ENCODE measurements at places on chromosomes 3 and 15.

GRCh38 chr3:27216955-27217552 is 152.1 kb downstream of the NEK10 start:
- no peak for DNase-seq

DNA sequence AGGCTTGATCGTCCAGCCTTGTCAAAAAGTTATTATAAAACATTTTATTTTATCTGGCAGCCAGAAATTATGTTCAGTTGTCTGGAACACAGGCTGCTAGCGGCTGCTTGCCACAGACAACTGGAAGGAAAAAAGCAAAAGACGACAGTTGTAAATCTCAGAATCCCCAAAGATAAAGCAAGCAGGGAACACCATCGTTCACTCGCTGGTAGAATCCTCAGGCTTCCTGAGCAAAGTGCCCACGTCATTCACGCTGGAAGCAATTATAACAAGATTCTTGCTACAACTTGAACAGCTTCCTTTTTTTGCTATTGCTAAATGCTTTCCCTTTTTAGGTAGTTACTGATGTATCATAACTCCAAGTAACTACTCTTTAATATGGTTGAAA is 33.6 kb downstream of the ADAMTS17 start:
- DNase-seq = no peak

- peak; percentile 13 for DNase-seq
These were observed 126.7 kb downstream of the UACA start for GRCh38 chr15:70636540-70637165.

- DNase-seq = peak; percentile 88
These were observed 136.2 kb upstream of the EIF1B start for GRCh38 chr3:40173227-40173721.

DNA sequence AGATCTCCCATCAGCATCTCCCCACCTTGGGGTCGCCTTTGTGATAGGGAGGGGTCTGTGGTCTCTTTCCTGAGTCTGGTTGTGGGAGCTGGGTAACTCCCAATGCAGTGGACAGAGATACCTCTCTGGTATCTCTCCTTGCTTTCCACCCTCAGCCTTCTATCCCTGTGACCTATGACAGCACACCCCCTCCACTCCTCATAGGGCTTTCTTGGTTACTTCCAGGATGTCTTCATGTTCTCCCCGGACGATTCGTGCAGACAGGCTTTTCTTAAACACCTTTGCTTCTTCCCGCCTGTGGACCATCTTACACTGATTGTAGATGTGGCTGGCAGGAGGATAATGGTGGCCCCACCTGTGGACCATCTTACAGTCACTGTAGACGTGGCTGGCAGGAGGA is 14.2 kb upstream of the NRROS start:
- no peak for DNase-seq

All from midbrain (tissue), 1 donor.